CD8-positive, alpha-beta memory T cell (primary cell): ENCODE measurements at places on chromosomes 6 and 20. TPM values are rescaled to one million over a fixed set of nuclear protein-coding genes. Genes with fewer than 3 reads are reported as not detected.

GRCh38 chr6:156791320-156791850 lies 14.2 kb downstream of the ARID1B start:
- peak; percentile 63 for DNase-seq

DNA sequence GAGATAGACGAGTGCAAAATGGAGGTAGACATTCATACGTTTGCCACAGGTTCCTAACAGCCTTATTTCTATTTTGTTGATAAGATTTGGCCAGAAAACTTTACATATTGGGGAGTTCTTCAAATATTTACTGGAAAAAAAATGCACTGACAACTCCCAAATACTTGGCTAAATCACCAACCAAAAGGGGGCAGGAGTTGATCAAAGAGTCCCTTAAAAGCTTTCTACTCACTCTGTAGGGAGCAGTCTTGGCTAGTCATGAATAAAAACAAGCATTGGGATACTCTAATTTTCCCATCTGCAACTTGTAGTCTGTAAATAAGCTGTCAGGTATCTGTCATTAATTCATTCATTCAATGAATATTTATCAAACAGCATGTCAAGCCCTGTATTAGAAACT lies 18.4 kb downstream of the TENT5A start:
- DNase-seq = no peak

DNA sequence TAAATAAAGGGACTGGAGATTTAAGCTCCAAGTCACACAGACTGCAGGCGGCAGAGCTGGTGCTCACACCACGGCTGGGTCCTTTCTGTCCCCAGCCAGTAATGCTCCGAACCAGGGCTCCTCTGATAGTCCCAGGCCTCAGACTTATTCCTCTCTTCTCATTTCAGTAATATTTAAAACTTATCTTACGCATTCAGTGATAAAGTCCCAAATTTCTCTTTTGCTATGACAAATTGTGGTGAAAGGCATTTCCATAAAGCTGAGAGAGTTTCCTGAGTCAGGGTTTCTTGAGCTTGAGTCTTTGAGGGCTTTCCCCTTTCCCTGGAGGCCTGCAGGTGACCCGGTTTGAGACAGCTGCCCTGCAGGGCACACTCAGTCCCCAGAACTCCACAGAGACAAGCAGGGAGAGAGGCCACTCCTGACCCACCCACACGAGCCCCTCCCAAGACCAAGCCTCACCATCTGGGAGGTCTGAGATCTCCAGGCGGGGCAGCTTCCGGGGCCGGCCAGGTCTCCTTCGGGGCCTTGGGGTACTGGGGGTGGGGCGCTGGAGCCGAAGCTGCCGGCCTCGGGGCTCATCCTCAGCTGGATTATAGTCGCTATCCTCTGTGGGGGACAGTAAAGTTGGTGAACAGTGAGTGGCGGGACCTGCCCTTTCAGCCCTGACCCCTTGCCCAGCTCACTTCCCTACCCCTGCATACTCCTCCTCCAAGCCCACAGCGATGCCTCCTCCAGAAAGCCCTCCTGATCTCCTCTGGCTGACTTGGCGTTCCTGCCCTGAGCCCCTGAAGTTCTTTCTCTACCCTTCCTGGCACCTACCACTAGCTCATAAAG lies 6.6 kb downstream of the ZNF335 start:
- DNase-seq = no peak

- DNase-seq = no peak
These were observed 131.1 kb downstream of the TBXT start for GRCh38 chr6:166036316-166037095.

DNA sequence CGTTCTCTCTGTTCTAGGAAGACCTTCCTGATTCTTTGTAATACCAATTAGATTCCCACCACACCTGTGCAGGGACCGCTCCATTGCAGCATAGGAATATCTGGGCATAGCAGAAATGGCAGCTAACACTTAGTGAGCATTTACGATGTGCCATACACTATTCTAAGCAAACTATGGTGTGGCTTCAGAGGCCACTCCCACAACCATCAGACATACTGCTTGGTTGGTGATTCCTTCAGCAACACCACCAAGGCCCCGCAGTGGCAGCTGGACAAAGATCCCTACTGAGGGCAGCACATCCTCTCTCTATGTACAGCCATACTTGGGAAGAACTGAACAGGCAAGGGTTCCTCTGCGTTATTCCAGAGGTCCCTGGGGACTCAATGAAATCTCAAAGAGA lies 6.2 kb downstream of the KCNK5 start:
- no peak for DNase-seq

DNA sequence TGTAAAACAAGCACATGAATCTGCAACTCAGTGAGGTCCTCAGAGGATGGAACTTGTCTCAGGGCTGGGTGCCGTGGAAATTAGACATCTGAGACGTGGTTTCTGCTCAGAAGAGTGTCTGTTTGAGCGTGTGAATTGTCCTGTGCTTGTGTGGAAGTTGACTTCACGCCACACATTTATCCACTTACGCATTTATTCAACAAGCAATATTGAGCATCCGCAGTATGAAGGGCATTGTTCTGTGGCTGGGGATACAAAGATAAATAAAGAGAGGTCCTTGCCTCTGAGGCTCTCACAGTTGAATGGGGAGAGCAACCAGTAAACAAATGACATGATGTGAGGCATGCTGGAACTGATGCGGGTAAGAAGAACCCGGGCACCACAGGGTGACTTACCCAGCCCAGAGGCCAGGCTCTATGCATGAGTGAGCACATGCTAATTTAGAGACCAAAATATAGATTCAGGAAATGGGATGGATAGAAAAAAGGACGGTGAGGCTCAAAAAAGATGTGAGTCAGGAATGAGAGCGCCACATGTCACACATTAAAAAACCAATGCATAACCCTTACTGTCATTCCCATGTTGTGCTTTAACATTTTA lies 60.4 kb downstream of the SOBP start:
- no peak for DNase-seq

DNA sequence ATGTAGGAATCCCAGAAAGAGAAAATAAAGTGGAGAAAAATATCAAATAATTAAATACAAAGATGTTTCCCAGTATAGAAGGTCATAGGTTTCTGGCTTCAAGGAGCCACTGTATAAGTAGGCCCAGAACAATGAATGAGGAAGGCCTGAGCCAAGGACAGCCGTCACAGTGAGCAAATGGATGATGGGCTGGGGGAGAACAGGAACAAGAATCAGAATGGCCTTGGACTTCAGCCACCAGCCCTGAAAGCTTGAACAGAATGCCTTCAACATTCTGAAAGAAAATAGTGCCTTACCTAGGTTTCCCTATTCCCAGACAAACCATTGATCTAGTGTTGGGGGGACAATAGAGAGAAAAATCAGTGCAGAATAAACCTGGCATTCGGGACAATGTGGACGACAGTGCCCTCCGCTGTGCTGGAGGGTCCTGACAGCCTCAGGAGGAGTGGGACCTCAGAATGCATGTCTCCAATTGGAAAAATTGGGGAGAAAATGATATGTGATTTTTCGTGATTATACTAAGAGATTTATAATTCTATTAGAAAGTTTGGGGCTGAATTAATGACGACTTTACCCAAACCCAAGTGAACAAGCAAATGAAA lies 333.9 kb upstream of the AGPAT4 start:
- DNase-seq = no peak

GRCh38 chr6:85463621-85464259 lies 13.9 kb downstream of the NT5E start:
- no peak for DNase-seq

The TNXB gene
- polyA plus RNA-seq = not detected

The PCK1 gene
- not detected for polyA plus RNA-seq

The GNL1 gene
- polyA plus RNA-seq = 49.8 TPM

The COL21A1 gene
- polyA plus RNA-seq = not detected

The BPI gene
- not detected for polyA plus RNA-seq
